Stimulated activated CD8-positive, alpha-beta memory T cell treated with anti-CD3 and anti-CD28 coated beads, Interleukin-4, amount 100 ng/mL, for 4 hours (primary cell): ENCODE measurements at places on chromosomes 6 and 20.

GRCh38 chr6:108592371-108593337 lies 31.9 kb downstream of the FOXO3 start:
- DNase-seq: no peak

- no peak for DNase-seq
These were observed 92.0 kb downstream of the ARHGAP18 start for GRCh38 chr6:129617986-129618385.

GRCh38 chr20:20341371-20341770 lies 26.5 kb upstream of the INSM1 start:
- DNase-seq: no peak

GRCh38 chr20:42611889-42612837 lies 577.5 kb downstream of the PTPRT start:
- no peak for DNase-seq

GRCh38 chr6:18147160-18147559 lies 7.7 kb downstream of the TPMT start:
- DNase-seq: no peak

DNA sequence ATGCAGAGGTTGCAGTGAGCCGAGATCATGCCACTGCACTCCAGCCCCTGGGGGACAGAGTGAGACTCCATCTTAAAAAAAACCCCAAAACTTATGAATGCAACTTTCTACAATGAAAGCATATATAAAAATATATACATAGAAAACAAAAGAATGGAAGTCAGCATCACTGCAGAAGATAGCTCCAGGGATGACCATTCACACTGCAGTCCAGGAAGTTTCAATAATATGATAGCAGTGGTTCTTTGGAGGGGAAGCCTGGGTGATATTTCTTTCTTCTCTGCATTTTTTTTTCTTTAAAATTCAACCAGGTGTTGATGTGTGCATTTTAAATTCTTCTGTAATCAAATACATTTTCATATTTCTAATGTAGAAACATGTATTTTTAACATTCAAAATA lies 12.3 kb downstream of the HLA-G start:
- DNase-seq: no peak

DNA sequence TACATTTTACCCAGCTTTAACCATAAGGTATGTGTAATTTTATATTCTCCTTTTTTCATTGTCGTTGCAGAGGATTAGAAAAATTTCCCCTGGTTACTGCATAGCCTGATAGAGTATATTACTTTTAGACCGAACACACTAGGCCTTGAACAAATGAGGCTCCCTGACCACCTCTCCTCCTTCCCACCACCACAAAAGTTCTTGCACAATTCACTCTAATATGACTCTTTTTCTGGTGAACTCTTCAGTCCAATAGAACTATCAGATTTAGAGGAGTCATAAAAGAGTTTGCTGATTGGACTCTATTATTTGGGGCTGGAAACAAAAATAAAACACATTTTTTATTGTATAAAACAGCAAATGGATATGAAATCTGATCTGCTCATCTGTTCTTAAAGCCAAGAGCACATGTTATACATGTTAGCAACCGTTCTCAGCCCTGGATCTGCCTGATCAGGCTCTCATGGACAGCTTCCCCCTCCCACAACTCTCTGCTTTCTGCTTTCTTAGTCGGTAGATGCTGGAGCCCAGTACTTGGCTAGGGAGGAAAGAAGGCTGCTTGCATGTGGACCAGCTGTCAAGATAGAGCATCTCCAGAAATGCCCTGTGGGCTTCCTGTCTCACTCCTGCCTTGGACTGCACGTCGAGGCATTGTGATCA lies 83.5 kb downstream of the CD164 start:
- no peak for DNase-seq

DNA sequence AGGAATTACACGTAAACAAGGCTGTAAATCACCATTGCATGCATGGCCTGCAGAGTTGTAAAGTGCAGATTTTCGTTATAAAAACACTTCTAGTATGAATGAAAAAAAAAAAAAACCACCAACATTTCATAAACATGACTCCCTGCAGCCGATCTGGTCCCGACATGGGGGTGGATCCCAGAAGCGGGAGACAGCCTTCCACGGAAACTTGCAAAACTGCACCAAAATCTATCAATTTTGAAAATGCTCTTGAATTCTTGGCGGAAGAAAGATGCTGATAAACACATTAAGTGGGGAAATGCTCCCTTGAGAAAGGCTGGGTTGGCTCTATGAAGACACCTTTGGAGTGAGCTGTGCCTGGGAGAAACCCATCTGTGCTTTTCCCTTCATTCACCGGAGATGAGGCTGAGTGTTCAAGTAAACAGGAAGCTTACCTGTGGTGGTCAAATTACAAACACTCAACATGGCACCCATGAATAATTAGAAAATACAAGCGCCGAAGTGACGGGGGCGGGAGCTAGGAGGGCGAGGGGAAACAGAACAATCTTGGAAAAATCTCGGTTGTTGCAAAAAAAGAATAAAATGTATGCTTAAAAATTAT lies 845 bp upstream of the ANKRD60 start:
- DNase-seq: no peak

- no peak for DNase-seq
These were observed at the start of gene ROS1 for GRCh38 chr6:117425431-117426153. TSS of gene ROS1 (minus strand) at chr6:117425942. CDS start at chr6:117425656, 286 bp downstream.

- DNase-seq: no peak
These were observed 1308.9 kb upstream of the MAP3K7 start for GRCh38 chr6:91895599-91896285.
